ENCODE measurements at places on chromosomes 3 and 15. TPM values are rescaled to one million over a fixed set of nuclear protein-coding genes. Genes with fewer than 3 reads are reported as not detected.

TUSC7 gene
- total RNA-seq = not detected

GRCh38 chr3:69161587-69162307 is 39.4 kb upstream of the LMOD3 start:
- peak; percentile 27 for DNase-seq

GRCh38 chr3:178146406-178146831 is 389.8 kb upstream of the KCNMB2 start:
- no peak for DNase-seq

DNA sequence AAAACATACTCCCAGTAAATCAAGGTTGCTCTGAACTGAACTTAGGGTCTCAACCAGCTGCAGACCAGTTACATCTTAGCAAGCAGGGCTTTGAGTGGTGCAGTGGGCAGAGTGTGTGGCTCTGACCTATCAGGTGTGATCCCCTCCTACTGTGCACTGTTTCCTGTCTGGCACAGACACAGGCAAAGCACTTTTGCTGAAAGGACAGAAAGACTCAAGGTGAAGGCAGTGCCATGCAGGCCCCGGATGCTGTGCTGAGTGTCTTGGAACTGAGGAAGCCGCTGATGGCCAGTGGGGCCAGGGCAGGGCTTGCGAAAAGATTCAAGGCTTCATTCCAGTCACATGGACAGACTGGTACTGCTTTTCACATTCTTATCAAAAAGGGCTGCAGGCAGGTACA is 85.2 kb downstream of the CACNA1D start:
- no peak for DNase-seq

Measured in uterus (tissue), 4 donors.